ENCODE measurements at places on chromosomes 1 and 21.

DNA sequence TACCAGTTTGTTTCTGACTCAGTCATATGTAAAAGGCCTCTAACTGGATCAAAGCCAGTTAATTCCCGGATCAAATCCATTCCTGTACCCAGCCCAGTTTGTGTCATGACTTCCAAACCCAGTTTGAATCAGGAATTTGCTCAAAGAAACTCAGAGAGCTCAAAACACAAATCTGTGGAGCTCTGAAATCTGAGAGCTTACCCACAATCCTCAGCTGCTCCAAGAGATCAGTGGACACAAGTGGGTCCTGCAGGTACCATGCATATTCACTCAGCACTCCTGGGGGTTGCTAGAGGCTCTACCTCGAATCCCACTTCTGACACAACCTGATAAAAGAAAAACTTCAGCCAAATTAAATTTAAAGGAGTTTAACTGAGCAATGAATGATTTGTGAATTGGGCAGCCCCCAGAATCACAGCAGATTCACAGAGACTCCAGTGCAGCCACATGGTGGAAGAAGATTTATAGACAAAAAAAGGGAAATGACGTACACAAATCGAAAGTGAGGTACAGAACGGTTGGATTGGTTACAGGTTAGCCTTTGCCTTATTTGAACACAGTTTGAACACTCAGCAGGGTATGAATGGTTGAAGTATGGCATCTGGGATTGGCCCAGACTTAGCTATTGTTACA, 11.9 kb upstream of the MRPL55 start:
- no peak for DNase-seq

GRCh38 chr1:7199077-7199779, 414.0 kb downstream of the CAMTA1 start:
- peak; percentile 70 for DNase-seq

- DNase-seq: no peak
Measured at GRCh38 chr1:9629445-9630201, 21.9 kb upstream of the PIK3CD start.

DNA sequence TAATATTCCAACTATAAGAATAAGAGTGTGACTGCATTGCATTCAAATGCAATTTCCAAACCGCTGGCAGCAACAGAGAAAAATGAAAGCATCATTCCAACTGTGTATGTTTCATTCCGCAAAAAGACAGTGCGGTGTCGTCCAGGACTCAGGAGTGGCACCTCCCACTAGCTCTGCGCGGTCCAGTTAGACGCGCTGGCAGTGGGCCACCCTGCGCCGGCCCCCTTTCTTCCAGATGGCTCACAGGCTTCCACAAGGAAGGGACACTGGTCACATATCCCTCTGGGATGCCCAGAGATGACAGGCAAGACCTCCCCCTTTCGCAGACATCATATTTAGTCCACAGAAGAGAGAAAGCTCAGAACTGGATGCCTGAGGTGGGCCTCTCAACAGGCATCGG, 11.9 kb downstream of the WRAP73 start:
- no peak for DNase-seq

GRCh38 chr1:7576946-7577657, 194.0 kb upstream of the VAMP3 start:
- no peak for DNase-seq

DNA sequence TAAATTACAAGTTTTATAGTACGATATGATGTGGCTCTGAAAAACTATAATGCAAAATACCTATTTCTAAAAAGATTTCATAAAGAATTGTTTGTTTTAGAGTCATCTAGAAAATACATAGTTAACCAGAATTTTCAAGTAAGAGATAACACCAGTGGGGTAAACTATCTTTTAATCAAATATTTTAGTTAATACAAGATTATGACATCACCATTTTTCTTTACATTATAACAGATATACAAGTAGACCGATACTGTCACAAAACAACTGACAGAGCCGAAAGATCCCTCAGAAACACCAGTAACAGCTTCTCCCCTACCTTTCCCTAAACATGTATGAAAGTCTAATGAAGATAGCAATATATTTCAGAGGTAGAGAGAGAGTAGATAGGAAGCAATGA, 54.2 kb downstream of the EPS15 start:
- DNase-seq: no peak

DNA sequence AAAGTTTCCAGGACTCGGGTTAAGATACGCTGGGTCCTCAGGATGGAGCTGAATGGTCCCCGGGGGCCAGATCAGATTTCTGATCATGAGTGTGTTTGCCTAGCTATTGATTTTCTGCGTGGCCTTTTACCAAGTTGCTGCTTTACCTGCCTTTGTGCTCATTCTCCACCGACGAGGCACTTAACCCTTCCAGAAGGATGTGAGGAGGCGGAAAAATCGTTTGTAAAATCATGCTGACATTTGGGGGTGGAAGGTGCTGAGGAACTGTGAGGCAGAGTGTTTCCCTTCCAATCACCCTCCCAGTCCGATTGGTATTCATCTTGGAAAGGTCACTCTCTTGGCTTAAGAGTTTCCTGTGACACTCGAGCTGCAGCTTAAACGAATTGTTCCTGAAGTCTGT, 337.1 kb upstream of the KAZN start:
- DNase-seq: no peak

GRCh38 chr1:13675151-13675651, 24.8 kb upstream of the PRDM2 start:
- DNase-seq: no peak

- no peak for DNase-seq
Measured at GRCh38 chr21:23900727-23901126, 1706.6 kb downstream of the MRPL39 start.

DNA sequence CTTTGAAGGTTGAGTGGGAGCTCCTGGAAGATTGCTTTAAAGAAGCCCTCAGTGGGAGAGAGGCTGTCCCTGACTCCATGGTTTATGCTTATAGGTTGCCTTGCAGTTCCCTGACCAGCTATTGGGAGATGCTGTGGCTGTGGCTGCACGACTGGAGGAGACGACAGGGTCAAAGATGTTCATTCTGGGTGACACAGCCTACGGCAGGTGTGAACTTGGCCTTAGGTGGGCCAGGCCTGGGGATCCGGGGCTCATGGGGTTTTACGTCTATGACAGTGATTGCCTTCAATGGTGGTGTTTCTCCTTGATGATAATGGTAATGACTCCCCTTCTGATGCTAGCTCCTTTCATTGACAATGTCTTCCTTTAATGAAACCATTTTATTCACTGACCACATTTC, 692 bp downstream of the DPH2 start:
- DNase-seq: no peak

GRCh38 chr1:33237579-33237978, 18.7 kb upstream of the ZNF362 start:
- no peak for DNase-seq

- no peak for DNase-seq
Measured at GRCh38 chr1:61348025-61348665, 265.8 kb downstream of the NFIA start.

GRCh38 chr1:154593390-154593789, 14.6 kb downstream of the ADAR start:
- no peak for DNase-seq

DNA sequence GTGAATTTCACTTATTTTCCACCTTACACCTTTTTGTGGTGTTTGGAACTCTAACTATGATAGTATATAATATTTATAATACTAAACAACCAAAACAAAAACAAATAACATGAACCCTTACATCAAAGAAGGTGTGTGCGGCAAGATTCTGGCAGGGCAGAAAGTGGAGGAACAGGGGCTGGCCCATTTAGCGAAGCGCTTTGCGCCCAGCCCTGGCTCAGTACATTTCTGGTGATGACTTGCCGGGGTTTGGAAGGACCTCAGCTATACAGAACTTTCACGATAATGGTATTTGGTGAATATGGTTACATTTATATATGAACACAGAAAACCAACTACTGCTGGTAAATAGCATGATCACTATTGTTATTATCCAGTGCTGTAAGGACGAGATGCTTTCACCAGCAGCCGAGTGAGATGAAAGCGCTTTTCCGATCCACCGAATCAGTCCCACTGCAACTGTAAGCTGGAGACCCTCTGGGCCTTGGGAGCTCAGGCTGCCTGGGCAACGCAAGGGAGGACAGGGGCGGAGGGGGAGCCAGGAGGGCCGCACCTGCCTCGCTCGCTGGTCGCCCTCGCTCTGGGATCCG, 63.9 kb downstream of the CD247 start:
- DNase-seq: no peak

DNA sequence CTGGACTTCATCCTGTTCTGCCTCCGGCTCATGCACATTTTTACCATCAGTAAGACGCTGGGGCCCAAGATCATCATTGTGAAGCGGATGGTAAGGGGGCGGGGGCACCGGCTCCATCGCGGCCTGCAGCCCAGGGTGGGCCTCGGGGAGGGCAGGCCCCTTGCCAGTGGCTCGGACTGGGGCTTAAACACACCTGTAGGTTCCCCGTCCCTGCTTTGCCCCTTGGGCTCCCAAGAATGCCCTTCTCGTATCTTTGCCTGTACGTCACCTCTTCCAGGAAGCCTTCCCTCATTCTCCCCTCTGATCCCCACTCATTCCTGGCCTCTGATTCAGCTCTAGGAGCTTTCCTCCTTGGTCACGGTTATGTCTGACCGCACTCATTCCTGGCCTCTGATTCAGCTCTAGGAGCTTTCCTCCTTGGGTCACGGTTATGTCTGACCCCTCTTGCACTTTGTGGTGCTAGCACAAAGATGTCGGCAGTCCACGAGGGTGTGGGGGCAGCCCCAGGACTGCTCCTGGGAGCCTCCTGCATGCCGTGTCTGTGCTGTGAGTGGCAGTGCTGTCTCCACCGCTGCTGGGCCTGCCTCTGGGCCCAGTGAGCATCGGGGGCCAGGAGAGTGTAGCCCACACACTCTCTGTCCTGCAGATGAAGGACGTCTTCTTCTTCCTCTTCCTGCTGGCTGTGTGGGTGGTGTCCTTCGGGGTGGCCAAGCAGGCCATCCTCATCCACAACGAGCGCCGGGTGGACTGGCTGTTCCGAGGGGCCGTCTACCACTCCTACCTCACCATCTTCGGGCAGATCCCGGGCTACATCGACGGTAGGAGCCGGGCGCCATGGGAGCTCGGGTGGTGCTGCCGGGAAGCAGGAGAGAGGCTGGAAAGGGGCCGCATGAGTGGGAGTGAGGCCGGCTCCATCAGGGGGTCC, 49.1 kb upstream of the LRRC3 start:
- no peak for DNase-seq

GRCh38 chr1:24935615-24936484, 5.8 kb upstream of the RUNX3 start:
- no peak for DNase-seq

GRCh38 chr1:59139396-59139795, 157.5 kb upstream of the FGGY start:
- DNase-seq: no peak

DNA sequence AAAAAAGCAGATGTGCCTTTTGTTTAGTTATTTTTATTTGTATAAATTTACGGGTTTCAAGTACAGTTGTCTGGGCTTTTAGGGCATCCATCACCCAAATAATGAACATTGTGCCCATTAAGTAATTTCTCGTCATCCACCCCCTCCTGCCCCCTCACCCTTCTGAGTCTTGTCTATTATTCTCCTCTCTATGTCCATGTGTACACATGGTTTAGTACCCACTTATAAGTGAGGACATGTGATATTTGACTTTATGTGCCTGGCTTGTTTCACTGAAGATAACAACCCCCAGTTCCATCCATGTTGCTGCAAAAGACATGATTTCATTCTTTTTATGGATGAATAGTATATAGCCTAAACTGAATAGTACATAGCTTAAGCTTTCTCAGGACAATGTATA, 189.2 kb downstream of the ZP4 start:
- DNase-seq: no peak

GRCh38 chr21:33308586-33309490, 15.9 kb upstream of the IFNAR1 start:
- DNase-seq: peak; percentile 41

- DNase-seq: no peak
Measured at GRCh38 chr1:25800703-25801377, 847 bp downstream of the SELENON start.

- DNase-seq: no peak
Measured at GRCh38 chr1:13756557-13757315, 56.7 kb downstream of the PRDM2 start.

DNA sequence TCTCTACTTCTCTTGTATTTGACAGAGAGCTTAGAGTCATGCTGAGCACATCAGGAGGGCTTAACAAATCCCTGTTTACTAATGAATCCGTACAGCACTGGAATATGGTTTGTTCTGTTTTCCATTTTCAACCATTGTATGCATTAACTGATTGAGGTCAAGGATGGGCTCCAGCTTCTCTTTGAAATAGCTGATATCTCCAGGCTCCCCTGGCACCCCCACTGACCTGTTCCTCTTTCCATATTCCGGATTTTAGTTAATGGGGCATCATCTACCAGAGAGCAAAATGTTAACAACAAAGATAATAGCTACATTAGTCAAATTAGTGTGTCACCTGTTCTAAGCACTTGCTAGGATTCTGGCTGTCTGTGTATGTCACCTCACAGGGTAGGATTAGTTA, 57.6 kb downstream of the NENF start:
- DNase-seq: no peak

- no peak for DNase-seq
Measured at GRCh38 chr1:84344286-84344685, 42.8 kb downstream of the SAMD13 start.

DNA sequence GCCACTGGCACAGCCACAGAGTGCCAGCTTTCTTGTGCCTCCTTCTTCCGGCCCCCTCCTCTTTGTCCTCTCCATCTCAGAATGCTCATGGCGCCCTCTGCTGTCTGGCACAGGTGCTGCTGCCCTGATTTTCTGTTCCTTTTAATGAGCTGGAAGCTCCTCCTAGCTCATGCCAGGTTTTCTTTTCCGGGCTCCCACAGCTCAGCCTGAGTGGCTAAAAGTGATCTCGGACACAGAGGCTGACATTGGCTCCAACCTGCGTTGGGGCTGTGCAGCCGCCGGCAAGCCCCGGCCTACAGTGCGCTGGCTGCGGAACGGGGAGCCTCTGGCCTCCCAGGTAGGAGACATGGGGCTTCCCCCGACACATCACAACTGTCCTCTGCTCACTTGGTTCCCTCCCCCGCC, 18.7 kb downstream of the CNTN2 start:
- no peak for DNase-seq

DNA sequence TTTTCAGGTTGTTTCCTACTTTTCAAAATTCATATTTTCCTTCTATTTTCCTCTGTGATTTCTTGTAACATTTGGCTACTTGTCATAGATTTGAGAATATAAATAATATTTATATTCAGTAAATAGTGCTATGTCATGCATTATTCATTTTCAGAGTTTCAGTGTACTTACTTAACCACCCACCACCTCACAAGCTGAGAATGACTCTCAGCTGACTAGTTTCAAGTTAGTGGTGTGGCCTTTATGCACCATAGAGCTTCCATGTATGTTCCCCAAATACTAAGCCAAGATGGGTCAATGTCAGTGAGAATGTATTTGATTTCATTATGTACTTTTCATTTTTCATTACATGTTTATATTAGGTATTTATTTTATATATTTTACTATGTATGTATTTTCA, 56.9 kb upstream of the RGS1 start:
- DNase-seq: no peak

DNA sequence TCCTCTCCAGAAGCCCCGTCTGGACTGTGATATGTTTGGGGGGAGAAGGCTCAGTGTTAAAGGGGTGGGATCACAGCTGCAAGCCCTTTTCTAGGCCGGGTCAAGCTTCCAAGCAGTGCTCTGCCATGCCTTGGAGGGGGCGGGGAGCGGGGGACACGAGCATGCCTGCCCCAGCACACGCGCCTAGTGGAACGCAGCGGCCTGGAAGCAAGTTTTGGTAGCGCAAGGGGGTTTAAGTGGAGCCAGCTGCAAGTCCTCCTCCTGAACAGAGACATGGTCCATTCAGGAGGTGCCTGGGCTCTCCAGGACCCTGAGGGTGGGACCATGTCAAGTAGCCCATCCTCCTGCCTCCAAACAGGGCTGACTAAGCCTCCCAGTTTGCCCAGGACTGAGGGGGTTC, 112.2 kb downstream of the CASZ1 start:
- DNase-seq: no peak

GRCh38 chr1:177897998-177898654, 71.7 kb downstream of the SEC16B start:
- no peak for DNase-seq
